OCI-LY7 (cell line): ENCODE measurements at places on chromosomes 13 and 19.
A peak's percentile ranks its signal among the peaks of the same experiment; 100 is the strongest.

DNA sequence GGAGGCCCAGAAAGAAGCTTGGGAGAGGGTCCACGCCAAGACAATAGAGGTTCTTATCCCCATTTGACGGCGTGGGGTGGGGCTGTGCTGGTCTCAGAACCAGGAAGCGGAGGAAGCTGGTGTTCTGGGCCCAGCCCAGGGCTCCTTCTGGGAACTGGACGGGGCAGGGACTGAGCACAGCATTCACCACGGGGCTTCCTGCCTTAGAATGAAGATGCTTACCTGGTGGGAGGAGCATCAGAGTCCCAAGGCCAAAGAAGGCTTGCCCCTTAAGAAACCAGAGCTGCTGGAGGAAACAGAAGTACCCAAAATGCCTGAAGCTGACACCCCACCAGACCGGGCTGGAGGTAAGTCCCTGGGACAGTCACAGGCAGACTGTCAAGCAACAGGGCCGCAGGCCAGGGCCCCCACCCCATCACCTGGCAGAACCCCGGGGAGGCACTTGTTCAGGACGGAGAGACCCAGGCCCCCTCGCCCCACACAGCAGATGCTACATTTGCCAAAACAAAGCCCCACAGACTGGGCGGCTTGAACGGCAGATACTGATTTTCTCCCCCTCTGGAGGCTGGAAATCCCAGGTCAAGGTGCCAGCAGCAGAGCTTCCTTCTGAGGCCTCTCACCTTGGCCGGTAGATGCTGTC, 17.8 kb upstream of the IGLON5 start:
- no peak for DNase-seq

DNA sequence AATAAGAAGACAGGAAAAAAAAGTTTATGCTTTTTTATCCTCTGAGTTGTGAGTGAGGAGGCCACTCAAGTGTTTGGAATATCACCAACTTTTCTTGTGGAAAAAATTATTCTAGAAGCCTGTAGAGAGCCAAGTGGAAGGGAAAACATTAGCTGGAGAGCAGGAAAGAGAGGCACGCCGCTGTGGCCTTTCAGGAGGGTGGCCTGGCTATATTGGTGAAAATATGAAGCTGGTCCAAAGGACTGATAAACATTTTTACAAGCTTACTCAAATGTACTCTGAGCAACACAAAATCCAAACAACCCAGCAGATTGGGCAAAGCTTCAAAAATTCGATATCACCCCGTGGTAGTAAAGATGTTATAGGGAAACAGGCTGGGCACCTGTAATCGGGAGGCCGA, 2.3 kb upstream of the EIF3G start:
- no peak for DNase-seq

GRCh38 chr19:49843265-49843664, 7.7 kb upstream of the PTOV1 start:
- peak; percentile 45 for DNase-seq

DNA sequence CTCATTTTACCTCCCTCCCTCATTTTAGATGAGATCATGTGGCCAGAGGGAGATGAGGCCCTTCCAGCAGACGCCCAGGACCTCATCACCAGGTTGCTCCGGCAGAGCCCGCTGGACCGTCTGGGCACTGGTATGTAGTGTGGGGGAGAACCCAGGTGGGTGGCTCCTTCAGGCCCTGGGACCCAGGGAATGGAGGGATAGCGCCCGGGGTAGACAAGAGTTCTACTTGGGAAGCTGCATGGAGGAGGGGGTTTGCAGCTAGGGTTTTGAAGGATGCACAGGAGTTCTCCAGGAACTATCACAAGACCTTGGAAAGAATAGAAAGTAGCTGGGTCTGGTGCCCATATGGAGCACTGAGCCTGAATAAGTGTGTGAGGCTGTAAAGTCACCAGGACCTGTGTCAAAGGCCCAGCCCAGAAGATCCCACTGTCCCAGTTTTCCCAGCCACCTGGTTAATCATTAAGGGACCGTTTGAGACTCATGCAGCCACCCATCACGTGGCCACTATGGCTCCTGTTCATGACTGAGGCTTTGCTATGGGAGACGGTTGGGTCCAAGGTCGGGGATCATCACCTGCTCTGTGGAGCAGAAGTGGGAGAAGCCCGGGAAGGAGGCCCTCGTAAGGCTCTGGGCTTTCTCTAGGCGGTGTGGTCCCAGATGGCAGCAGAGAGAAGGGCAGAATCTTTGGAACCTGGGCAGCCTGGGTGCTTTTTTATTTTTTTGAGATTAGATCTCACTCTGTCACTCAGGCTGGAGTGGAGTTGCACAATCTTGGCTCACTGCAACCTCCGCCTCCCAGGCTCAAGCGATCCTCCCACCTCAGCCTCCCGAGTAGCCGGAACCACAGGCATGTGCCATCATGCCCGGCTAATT, 17.0 kb upstream of the PIK3R2 start:
- no peak for DNase-seq

DNA sequence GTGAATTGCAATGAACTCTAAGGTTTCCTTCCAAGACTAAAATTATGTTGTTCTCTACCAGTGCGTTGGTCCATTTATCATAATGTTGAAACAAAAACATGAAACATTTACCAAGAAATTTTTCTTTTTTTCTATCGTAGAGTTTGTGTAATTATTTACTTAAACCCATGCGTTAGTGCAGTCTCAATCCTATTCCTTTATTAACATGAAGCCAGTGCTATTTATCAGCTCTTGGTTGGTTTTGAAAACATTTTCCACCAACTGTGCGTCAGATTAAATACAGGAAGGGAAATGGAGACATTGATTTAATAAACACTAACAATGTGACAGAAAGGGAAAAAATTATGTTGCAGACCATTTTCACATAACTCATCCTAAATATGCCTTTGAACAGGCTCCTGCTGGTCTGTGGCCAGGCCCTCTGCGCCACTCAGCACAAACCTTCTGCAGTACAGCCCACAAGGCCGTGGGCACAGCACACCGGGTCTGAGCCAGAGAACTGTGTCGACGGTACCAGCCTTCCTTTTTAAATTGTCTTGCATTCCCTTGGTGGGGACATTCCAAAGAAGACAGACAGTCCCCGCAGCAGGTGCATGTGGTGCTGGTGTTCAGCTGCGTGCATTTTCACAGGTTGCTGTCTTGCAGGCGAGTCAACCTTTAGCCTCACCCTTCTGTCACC, 135.8 kb downstream of the SHISA2 start:
- DNase-seq, result no peak

DNA sequence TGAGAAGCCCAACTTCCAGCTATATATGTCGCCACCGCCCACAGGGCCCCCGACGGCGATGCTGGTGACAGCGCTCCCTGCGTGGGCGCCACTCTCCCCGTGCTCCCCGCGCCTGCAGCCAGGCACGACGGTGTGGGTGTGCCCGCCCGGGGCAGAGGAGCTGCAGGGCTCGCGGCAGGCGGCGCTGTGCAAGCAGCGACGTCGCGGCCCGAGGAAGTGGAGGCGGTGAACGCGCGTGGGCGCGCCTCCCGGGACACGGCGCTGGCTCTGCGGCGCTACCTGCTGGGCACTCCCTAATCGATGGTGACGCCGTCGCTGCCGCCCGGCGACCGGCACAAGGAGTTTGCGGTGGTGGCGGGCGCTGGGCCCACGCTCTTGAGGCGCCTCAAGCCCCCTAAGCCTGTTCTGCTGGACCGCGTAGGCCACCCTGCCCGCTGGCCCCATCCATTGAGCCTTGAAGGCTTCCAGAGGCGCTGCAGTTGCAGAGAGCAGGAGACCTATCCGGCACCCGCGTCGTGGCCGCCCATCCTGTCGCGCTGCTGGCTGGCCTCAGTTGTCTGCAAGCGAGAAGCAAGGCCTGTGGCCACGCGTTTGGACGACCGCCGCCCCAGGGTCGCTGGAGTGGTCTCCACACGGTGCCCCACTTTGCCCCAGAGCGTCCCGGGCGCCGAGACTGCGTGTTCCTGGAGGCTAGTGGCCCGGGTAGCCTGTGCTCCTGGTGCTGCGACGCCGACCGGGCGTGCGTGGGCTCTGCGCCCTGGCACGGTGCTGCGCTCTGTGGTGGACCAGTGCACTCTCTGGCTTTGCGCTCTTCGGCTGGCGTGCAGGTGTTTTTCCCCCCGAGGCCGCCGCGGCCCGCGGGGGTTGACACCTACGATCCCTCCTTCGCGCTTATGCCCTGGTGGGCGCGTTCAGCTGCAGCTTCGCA, 23.1 kb downstream of the LRFN3 start:
- no peak for DNase-seq

- no peak for DNase-seq
These were observed 776.0 kb downstream of the DACH1 start for GRCh38 chr13:71090990-71091389.

- DNase-seq, result peak; percentile 31
These were observed 3.3 kb upstream of the ATP1A3 start for GRCh38 chr19:41997121-41997850.
